ENCODE measurements at places on chromosomes 2 and 18.
A peak's percentile ranks its signal among the peaks of the same experiment; 100 is the strongest.

- DNase-seq, result no peak
These were observed 22.6 kb upstream of the CXXC1 start for GRCh38 chr18:50310080-50310479.

GRCh38 chr18:12442946-12443345 is 35.2 kb downstream of the PRELID3A start:
- peak; percentile 61 for DNase-seq

DNA sequence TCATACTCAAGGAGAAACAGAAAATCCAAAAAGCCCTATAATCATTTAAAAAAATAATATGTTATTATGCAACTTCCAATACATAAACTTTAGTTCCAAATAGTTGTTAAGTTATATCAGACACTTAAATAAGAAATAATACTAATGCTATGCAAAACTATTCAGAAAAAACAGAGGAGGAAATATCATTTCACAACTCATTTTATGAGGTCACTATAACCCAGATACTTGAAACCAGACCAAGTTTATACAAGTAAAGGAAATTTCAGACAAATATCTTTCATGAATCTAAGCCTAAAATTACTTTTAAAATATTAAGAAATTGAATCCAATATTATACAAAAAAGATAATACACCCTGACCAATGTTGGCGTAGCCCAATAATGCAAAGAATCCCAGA is 260.8 kb downstream of the CD226 start:
- peak; percentile 48 for DNase-seq

DNA sequence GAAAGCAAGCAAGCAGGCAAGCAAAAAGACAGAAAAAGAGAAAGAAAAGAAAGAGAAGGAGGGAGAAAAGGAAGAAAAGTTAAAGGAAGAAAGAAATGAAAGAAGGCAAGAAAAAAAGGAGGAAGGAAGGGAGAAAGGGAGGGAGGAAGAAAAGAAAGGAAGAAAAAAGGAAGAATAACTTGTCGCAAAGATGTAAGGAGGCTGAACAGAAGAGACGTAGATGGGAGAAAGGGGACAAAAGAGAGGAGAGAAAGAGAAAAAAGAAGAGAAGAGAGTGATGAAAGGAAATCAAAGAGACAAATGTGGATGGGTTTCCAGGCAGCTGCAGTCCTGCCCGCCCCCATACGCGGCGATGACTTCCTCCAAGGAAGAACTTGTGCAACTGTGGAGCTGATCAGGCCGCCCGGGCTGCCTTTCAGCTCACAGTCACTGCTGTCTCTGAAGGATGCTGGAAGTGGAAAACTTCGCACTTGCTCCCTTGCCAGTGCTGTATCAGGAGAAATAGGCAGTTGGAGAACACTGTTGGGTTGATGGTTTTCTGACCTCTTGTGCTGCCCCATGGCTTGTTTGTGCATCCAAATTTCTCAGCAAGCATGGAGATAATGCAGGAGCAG is 52.9 kb downstream of the TRIB2 start:
- peak; percentile 56 for DNase-seq

Measured in cardiac fibroblast (primary cell).